ENCODE measurements at places on chromosomes 6 and 20.
A peak's percentile ranks its signal among the peaks of the same experiment; 100 is the strongest.

- peak; percentile 81 for DNase-seq
These were observed 16.0 kb downstream of the KIF13A start for GRCh38 chr6:17971128-17972073.

GRCh38 chr20:5779071-5779900 lies 29.1 kb downstream of the SHLD1 start:
- peak; percentile 56 for DNase-seq

DNA sequence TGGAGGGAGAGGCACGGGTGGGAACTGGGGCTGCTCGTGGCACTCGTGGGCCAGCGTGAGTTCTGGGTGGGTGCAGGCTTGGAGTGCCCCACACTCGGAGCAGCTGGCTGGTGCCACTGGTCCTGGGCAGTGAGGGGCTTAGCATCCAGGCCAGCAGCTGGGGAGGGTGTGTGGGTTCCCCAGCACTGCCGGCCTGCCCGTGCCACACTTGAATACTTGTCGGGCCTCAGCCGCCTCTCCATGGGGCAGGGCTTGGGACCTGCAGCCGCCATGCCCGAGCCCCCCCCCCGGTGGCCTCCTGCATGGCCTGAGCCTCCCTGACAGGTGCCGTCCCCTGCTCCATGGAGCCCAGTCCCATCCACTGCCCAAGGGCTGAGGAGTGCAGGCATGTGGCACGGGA lies 207.2 kb downstream of the CD109 start:
- DNase-seq = no peak

DNA sequence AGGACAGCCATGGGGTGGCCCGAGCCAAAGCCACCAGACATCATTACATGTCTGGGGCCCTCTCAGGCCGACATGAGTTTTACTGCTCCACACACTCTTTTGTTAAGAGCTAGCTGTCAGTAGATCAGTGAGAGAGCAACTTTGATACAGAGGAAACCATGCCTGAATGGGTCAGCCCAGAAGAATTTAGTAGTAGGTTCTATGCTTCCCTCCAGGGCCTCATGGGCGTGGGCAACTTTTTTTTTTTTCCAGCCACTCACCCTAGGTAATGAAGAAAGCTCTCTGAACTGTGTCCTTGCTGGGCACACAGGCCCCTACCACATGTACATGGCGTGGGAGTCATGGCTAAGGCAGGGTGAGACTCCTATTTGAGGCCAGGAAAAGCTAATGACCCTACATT lies 38.8 kb downstream of the HLA-F start:
- no peak for DNase-seq

DNA sequence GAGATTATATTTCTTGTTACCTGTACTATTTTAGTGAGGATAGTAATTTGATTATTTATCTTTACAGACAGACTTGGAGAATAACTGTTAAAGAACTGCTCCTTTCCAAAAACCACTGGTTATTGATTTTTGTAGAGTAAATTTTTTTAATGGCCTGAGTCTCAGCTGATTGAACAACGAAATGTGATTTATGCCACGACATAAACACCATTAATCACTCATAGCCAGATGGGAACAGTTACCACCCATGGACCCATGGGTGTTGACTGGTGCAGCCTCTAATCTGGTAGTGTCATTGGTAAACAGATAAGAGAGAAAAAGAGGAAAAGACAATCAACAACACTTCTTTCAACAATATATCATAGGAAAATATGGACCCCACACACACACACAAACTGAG lies 101.4 kb upstream of the BEND6 start:
- no peak for DNase-seq

- no peak for DNase-seq
These were observed 581.8 kb downstream of the CD109 start for GRCh38 chr6:74277777-74278186.

- no peak for DNase-seq
These were observed 4.9 kb upstream of the MLN start for GRCh38 chr6:33808641-33809180.

- DNase-seq = peak; percentile 34
These were observed 9.1 kb upstream of the MAP1LC3A start for GRCh38 chr20:34549291-34549928.

GRCh38 chr6:42316981-42317380 lies 99.3 kb upstream of the MRPS10 start:
- DNase-seq = no peak

DNA sequence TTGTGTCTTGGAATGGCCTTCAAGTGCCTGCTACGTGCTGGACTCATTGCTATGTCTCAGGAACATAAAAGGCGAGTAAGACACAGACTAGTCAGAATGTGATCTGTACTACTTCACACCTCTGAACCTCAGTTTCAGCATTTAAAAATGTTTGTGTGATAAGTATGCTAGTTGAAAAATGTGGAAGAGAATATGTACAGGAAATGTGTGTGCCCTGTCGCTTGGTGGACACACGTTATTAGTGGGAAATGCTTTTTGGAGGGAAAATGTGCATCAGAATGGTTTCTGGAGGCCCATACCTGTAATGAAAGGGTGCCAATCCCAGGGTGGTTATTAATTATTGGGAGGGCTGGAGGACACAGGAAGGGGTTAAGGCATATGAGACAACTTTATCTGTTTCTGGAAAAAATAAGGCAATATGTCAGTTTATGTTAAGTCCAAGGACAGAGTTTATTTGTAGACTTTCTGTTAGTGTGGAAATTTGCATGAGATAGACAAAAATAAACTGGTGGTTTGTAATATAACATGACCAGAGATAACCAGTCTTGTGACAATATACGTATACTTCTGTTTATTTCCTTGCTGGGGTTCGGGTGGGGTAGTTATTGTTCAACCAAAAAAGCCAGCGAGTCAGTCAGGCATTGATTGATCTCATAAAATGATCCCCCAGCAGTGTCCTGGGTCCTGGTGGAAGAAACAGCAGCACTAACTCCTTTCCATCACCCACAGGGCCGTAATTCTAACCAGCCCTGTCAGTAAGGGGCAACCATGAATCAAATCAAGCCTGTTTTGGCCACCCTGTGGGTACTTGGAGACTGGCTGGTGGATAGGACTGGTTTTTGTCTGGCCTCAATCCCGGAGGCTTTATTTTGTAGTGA lies 117.9 kb downstream of the JARID2 start:
- DNase-seq = no peak

DNA sequence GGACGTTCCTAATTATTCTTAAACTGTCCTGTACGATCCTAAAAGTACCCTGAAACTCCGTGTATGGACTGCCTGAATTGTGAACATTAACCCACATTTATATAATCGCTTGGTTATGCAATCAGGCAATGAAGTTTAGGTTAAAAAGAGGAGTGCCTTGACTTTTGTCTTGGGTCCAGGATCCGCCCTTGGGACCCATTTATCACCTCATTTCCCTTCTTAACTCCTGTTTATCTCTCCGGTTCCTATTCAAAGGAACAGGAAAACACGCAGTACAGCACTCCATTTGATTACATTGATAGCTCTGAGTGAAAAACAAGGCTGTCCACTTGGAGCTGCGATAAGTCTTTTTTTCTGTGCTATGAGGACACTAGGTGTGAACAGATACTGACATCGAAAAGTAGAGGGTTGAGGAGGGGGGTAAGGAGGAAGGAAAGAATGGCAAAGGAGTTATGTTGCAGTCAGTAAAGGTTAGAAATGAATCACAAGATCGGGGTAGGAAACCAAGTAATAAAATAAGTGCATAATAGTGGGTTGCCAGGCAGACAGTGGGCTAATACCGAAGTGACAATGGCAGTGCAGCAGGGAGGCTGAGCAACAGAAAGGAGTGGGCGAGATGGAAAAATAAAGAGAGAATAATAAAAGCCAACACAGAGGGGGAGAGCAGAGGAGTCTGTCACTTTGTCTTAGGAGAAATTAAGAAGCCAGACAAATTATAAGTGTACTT lies 15.9 kb upstream of the PCK1 start:
- DNase-seq = no peak

- DNase-seq = no peak
These were observed 26.1 kb upstream of the C20orf204 start for GRCh38 chr20:64009811-64010387.

GRCh38 chr20:49569411-49570115 lies 1.6 kb upstream of the PTGIS start:
- DNase-seq = no peak

DNA sequence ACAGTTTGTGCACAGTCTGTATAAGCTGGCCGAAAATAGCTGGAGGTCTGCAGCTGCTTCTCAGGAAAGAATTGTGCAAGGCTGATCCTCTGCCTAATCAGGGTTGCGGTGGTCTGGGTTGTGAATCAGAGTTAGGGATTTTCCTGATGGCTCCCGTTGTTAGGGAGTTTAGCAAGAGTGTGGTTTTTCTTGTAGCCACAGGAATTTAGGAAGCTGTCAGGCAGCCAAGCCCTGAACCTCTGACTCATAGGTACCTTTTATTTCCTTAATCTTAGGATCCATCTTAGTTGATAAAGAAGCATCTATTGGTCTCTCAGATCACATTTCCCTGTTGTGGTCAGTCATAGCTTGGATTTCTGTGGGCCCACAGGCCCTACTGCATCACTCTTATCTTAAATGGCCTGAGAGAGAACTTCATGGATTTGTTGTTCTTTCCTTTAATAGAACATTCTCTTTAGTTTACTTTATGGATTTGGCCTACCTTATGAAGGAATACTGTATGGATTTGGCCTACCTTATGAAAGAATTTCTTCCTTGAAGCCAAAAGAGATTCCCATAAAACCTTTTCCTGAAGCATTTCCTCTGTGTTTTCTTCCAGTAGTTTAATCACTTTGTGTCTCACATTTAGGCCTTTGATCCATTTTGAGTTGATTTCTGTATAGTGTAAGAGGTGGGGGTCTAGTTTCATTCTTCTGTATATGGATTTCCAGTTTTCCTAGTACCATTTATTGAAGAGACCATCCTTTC lies 10.3 kb downstream of the KIF25 start:
- DNase-seq = peak; percentile 97

GRCh38 chr20:35285806-35286076 lies 1.2 kb upstream of the EIF6 start:
- DNase-seq = peak; percentile 54

DNA sequence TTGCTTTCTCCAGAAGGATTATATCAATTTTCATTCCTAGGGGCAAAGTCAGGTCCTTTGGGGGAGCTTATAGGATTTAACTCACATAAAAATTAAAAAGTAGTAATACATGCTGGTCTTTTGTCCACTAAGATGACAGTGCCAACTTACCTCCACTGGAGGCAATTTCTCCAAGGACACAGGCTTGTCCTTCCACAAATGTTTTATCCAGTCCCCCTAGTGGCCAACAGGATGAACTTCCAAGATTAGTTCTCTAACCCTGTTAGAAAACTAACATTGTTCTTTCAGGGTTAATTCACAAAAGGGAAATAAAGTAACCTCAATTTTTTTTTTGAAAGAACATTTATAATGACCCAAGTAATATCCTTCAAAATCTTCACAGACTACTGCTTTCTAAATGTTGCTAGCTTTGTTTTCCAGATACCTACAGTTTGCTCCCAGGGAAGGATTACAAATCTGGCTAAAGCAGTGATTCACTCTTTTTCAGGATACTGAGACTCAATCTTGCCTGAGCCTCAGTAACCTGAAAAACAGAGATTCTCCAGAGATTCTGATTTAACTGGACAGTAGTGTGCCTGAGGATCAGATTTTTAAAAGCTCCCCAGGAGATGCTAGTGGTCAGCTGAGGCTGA lies 31.7 kb upstream of the UBR2 start:
- peak; percentile 86 for DNase-seq

DNA sequence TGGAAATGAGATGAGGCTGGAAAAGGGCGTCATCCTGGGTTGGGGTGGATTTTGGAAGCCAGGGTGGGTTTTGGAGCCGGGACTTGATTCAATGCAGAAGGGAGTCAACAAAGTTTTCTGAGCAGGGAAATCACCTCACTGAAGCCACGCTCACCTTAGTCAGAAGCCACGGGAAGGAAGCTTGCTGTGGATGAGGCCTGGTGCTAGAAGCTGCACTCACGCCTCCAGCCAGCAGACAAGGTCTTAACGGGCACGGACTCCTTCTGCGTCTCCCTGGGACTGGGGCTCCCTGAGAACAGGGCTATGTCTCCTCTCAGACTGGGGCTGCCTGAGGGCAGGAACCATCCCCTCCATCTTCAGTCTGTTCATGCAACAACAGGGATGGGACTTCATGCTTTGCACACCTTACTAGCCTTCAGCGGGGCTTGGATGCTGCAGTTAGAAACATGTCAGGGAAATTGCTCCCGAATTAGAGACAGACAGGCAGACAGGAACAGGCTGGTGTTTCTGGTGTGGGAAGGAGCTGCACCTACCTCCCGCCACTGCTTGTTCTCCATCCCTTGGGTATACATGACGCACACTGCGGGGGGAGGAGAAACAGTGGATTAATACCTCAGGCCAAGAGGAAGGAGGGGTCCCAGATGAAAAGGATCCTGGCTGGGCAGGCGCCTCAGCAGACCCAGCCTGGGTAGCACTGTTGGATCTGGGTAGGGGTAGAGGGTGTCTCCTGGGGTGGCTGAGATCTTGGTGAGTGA lies 17.5 kb downstream of the CPNE5 start:
- no peak for DNase-seq

- no peak for DNase-seq
These were observed 85.6 kb downstream of the PDE7B start for GRCh38 chr6:135937106-135937505.

- no peak for DNase-seq
These were observed 221.0 kb upstream of the SULF2 start for GRCh38 chr20:48006036-48006833.

DNA sequence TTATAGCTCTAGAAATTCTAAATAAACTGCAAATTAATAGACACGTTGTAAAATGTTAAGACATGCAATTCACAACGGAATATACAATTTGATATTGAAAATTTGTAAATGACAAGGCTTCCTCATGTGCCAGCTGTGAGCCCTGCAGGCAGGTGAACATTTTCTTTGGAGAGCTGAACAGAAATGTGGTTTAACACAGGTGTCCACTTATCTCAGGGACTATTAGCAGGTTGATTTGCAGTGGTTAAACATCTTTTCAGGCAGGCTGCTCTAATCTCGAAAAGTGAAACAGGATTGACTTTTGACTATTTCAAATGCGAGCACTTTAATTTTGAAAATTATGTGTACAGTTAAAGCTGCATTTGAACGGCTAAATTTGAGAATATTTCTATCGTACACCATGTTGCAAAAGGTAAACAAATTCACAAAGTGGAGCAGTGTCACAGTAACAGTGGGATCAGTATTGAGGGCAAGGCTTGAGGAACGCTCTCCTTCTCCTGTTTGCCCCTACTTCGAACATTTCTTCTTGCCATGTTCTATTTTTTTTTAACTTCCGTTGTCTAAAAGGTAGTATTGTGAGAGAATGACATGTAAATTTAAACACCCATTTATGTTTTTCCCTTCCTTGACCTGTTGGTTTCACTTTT lies 210.8 kb downstream of the CDKAL1 start:
- DNase-seq = no peak

GRCh38 chr20:59515013-59515905 lies 89.1 kb upstream of the PHACTR3 start:
- peak; percentile 77 for DNase-seq

DNA sequence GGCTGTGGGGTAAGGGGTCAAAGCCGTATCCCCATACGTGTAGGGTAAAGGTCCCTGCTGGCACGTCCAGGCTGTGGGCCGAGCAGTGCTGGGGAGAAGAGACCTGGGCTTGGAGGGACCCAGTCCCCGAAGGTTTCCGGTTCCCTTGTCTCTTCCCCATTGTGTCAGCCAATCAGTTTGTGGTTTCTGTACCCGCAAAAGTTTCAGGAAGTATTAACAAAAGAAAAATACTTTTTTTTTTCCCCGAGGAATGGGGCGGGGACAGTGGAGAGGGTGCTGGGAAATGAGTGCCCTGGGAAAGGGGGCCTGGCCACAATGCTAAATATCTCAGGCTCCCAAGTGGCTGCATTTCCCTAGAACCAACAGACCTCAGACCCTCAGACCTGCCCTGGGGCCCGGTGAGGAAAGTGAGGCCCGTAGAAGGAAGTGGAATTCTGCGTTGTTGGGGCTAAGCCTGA lies 15.2 kb upstream of the AMD1 start:
- DNase-seq = no peak
